GOT3 (cell line): ENCODE measurements at places on chromosomes 1 and 21.

DNA sequence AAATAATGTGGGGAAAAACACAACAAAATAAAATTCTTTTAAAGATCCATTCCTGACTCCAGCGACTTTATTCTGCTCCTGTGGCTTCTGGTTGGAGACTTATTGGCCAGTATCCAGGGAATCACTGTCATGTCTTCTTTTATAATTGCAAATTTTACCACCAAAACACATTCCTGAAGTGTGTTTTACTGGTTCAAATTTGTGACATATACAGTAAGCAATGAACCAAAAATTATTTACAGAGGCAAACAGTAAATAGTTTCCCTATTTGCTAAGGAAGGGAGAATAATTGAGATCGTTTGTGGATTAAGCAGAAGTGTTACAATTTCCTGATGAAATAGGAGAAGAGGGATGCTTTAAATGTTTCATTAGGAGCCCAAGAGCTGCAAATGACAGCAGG, 118.7 kb downstream of the ZNF281 start:
- DNase-seq: no peak

DNA sequence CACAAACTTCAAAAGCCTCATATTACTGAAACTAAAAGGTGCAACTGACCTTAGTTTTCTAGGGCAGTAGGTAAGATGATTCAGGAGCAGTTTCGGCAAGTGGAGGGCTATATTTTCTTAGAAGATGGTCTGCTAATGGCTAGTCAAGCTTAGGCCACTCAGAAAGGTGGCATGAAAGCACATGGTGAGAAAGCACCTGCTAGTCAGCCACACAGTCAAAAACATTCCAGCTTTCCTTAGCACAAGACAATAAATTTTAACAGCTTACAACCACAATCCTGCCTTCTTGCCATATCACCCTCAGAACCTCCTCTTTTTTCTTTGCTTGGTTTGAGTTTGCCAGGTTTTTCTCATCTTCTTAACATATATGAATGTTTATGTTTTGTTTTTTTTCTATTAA, 81.1 kb upstream of the SLFNL1 start:
- no peak for DNase-seq

- no peak for DNase-seq
Measured at GRCh38 chr1:237181743-237182317, 139.8 kb downstream of the RYR2 start.

GRCh38 chr1:113153116-113153803, 80.3 kb downstream of the LRIG2 start:
- DNase-seq: no peak

- no peak for DNase-seq
Measured at GRCh38 chr1:160590488-160590887, 11.2 kb upstream of the CD84 start.
